ENCODE measurements at places on chromosomes 4 and X.

DNA sequence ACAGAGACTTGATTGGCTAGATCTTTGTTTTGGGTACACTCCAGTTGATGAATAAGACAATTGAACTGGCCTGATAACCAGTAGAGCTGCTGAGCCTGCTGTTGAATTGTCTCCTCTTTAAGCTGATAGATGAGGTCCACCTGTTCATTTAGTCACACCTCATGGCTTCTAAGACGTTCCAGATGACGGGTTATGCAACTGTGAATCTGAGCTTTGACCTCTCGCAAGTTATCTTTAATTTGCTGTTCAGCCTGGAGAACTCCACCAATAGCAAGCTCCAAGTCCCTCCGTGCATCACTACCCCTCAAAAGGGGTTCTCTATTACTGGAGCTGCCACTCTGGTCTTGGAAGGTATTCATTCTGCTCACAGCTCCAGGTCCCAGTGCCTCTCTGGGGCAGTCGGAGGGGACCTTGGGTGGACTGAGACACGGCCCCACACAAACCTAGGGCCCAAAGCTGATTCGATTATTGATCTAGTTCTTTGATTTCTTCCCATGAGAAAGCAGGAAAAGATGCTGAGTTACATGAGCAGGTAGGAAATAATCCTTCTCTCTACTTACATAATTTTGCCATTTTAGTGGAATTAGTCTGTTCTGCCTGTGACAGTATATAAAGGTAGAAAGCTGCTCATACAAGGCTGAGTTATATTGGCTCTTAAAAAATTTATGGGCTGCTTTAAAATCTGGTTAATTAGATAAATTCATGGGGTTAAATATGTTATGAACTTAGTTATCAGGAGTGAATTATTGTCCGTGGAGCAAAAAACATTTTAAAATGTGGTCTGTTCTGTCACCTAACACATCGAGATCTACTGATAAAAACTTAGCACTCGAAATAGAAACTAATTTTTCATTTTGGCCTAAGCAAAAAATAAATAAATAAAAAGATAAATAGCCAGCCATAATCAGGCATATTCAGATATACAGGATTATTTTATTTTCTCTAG is 6.8 kb downstream of the MMAA start:
- DNase-seq: no peak

DNA sequence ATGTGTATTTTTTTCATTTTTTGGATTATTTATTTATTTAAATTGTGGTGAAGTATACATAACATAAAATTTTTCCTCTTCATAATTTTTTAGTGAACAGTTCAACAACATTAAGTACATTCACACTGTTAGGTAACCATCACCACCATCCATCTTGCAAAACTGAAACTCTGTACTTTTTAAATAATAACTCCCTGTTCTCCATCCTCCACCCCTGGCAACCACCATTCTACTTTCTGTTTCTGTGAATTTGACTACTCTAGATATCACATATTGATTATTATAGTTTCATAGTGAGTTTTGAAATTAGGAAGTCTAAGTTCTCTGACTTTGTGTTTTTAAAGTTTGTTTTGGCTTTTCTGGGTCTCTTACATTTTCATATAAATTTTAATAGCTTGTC is 89.3 kb upstream of the STX18 start:
- no peak for DNase-seq

GRCh38 chr4:56627985-56628384 is 53.1 kb downstream of the HOPX start:
- no peak for DNase-seq

DNA sequence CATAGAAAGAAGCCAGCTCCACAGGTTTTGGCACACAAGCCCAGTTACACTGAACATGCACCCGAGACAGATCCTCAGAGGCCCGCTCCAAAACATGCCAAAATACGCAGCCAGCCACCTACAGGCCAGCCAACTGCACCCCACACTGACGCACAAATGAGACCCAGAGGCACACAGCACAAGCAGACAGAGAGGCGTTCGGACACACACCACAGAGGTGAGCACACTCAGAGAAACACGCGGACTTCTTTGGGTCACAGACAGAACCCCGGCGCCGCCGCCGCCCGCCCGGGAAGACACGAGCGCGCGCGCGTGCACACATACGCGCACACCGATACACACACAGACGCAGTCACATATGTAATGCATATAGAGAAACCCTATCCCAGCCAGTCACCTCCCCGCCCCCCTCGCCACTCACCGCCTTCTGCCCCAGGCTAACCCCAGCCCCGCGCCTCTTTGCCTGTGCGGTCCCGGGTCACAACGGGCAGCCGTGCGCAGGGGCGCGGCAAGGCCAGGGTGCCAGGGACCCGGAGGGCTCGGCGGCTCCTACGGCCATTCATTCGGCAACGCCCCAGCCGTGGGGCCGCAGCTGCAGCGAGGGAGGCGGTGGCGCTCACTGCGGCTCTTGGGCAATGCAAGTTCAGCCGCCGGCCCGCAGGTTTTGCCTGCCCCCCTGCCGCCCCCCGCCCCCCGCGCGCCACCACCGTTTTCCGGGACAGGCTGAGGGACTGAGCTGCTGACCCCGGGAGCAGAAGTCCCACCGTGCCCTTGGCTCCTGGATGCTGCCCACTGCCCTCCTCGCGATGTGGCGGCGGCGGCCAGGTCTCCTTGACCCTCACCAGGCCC is 553 bp downstream of the SEPTIN6 start:
- no peak for DNase-seq

- DNase-seq: no peak
These were observed 21.2 kb upstream of the DHRSX start for GRCh38 chrX:2521927-2522386.

GRCh38 chr4:137663251-137664045 is 131.2 kb upstream of the PCDH18 start:
- no peak for DNase-seq

DNA sequence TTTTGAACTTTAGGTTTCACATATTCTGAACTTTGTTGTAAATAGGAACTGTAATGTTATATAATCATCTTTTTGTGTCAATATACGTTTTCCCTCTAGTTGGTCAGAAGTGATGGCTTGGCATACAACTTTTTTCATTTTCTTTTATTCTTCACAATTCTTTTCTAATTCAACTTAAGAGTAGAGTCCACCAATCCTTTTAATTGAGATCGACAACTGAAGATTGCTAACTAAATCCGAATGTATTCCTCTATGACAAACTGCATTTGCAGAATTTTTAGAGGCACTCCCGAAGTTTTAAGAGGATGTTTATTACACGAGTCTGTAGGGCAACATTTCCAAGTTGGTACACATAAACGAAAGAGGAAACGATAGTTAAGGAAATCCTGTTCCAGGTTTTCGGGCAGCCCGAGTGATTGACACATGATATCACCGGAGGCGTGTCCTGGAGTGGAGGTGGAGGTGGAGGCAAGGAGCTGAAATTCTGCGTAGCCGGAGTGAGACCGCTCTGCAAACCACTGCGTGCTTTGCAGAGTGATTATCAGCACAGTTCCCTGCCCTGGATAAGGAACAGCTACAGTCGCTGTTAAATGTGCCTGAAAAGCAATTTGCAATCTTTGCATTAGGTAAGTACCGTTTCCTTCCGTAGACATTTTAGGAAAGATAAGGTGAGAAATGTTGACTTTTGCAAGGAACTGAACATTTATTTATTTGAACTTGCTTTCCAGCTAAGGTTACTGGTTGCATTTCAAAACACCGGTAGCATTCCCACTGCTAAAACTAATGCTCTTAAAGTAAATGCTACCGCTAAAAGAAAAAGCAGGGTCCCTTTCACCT is at the start of gene SPRY1:
TSS of gene SPRY1 (plus strand) at position 489 of the 837 bp plus-strand sequence. CDS start 4,797 bp downstream, outside the sequence.
- peak; percentile 62 for DNase-seq

GRCh38 chrX:12770440-12770839 is 20.8 kb upstream of the PRPS2 start:
- DNase-seq: no peak

- no peak for DNase-seq
These were observed 52.6 kb upstream of the AGA start for GRCh38 chr4:177494791-177495190.

- DNase-seq: no peak
These were observed 36.3 kb downstream of the HTT-AS start for GRCh38 chr4:3037957-3038461.

- DNase-seq: no peak
These were observed 120.4 kb upstream of the EOLA2 start for GRCh38 chrX:150058728-150059127.

- DNase-seq: peak; percentile 45
These were observed 863 bp upstream of the RAB33A start for GRCh38 chrX:130170752-130171445.

GRCh38 chrX:21863241-21863640 is 7.5 kb downstream of the YY2 start:
- DNase-seq: no peak

DNA sequence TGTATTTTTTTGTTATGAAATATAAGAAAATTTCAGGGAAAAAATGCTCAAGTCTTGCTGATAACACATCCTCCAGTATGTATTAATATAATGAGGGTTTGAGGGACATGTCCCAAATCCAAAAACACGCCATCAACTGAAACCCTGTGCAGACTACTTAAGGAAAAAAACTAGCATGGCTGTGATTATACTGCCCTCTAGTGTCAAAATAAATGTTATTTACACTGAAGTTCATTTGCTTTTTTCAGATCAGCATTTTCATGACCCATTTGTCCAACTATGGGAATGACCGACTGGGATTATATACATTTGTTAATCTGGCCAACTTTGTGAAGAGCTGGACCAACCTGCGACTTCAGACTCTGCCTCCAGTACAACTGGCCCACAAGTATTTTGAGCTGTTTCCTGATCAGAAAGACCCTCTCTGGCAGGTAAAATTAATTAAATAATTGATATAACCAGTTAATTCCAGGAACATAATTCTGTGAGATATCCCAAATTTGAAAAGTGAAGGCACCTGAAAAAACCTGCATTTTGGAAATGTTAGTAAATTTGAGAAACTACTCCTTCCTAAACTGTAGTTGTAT is 128.5 kb downstream of the PRSS12 start:
- no peak for DNase-seq

DNA sequence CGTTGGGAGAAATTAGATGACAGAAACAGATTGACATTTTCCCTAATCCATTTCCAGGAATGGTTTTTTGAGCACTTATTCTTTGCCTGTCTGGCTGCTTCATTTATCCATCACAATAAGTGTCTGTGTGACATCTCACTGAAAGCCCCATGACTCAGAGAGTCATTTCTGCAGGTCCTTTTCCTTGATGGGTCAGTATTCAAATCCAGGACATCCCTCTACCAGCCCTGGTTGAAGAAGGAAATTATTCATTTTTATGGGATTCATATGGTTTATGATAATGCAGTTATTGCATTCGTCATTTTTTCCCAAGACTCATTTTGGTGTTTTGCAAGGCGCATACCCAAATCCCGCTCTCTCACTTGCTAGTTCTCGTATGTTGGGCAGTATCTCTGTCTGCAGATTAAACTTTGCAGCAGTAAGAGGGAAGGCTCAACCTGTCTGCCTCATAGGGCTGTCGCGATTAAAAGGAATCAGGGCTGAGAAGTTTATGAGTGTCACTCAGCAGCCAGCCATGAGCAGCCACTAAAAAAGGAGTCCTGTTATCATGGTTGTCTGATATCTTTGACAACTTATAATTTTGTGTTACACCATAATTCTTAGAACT is 44.0 kb downstream of the GYG2 start:
- no peak for DNase-seq

GRCh38 chr4:105859233-105859632 is 36.0 kb upstream of the NPNT start:
- DNase-seq: no peak

DNA sequence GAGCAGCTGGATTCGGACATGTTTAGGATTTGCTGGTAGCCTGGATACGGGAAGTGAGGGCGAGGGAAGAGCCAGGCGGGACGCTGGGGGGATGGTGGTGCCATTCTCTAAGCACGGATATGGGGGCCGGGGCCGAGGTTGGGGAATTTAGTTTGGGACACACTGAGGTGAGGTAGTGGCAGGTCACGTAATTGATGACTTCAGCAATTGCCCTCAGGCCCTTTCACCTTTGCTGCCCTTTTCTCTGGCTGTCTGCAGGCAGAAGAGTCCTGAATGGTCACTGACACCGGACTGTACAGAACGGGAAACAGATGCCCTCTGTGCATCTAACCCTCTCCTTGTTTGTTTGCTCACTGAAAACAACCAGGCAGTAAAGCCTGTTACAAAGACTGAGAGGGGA is 16.9 kb upstream of the HMGB3 start:
- DNase-seq: no peak

- DNase-seq: no peak
These were observed 417.9 kb downstream of the GPM6A start for GRCh38 chr4:175394208-175394607.

DNA sequence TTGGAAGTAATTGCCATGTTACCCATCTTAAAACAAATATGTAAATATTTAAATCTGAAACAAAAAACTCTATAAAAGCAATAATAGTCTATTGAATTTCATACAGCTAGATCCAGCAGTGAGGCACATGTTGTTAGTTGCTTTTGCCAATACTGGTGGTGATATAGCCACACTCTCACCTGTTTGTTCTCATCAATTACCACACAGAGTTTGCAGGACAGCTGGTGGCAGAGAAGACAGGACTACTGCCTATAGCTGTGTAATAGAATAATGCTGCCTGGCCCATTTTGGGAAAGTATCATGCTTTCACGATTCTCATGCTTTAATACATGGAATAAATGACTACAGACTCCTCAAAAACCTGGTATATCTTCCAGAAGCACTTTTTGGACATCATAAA is 3.7 kb upstream of the PRR32 start:
- DNase-seq: no peak

DNA sequence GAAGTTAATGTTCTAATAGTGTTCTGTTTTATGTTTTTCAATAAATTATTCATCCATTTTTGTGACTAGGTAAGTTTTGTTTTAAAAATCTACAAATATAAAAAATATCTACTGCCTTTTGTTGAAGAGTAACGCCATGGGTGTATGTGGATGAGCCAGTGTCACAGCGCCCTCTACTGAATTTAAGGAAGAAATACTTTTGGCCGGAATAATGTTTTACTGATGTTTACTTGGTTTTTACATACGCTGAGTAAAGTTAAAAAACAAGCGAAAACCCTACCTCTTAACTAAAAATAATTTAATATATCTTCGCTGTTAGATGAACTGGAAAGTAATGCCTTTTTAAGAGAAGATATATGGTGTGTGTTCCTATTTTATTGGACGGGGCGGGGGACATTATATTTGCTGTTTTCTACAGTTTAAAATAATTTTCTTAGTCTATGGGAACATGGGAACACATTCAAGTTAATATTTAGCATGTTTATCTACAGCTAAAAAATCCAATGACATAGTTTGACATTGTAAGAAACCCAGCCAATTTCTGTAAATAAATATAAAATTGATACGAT is 86.1 kb downstream of the CPE start:
- DNase-seq: peak; percentile 1
